GM04504 (cell line): ENCODE measurements at places on chromosomes 7 and 10.

- DNase-seq: no peak
These were observed 10.2 kb downstream of the OGDHL start for GRCh38 chr10:49751636-49752510.

GRCh38 chr10:11959966-11960365, 82.6 kb downstream of the UPF2 start:
- no peak for DNase-seq

DNA sequence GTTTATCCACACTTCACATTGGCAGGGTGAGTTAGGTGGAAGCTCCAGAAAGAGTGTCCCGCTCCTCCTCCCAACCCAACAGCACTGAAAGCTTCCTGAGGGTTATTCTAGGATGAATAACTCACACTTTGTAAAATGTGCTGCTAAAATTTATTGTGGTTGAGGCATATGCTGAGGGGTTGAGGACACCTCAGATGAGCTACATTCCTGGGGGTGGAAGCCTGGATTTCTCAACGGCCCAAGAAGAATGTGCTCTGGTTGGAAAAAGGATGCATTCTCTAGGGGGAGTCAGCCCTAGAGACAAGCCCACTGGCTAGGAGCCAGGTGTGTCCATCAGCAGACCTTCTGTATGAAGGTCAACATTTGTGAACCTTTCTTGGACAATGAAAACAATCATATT, 91.5 kb upstream of the PDE1C start:
- DNase-seq: peak; percentile 54

DNA sequence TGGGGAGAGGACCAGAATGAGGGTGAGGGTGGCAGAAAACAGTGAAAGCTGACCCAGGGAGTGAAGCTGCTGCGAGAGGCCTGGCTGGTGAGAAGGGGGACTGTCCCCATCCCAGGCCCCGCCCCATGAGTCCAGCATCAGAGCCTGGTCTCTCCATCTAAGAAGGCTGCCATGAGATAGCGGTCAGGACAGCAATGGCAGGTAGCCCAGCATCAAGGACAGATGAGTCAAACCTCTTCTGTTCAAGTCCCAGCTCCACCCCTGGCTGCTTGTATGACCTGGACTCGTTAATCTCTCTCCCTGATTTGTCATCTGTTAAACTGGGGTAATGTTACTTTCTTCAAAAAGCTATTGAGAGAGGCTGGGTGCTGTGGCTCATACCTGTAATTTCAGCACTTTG, 22.2 kb downstream of the GPNMB start:
- DNase-seq: no peak

GRCh38 chr10:128161031-128161430, 34.8 kb upstream of the MKI67 start:
- DNase-seq: no peak

DNA sequence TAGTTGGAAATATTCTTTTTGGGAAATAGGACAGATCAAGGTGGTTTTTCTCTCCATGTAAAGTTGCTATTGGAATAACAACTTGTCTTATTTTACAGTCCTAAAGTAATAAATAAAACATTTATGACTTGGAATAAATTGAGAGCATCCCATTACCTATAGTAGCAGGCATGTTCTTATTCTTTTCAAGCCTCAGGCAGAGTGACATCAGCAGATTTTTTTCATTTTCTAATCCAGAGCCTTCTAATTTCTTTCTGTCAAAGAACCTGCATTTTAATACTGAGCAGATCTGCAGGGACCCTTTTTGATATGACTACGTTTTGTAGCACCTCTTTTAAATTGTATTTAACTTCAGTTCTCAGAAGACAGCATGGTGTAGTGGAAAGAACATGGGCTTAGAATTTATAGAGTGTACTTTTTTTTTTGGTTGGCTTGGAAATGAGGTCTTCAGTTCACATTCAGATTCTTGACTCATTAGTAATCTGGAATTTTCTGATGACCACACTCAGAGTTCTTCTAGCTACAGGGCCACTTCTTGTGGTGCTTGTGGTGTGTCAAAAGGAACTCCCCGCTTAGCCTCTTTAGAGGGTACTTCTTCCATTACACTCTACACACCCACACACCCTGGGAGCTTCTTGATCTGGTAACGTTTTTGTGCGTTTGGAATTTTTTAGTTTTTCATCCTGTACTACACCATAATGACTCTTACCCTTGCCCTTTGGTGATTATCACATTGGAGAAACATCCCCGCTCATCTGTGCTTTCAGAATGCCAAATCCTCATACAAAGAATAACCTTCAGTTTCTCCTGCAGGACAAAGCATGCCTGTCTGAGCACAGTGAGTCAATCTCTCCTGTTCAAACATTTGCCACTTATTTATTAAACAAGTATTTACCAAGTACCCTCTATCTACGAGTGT, 34.6 kb downstream of the AGK start:
- DNase-seq: peak; percentile 56

DNA sequence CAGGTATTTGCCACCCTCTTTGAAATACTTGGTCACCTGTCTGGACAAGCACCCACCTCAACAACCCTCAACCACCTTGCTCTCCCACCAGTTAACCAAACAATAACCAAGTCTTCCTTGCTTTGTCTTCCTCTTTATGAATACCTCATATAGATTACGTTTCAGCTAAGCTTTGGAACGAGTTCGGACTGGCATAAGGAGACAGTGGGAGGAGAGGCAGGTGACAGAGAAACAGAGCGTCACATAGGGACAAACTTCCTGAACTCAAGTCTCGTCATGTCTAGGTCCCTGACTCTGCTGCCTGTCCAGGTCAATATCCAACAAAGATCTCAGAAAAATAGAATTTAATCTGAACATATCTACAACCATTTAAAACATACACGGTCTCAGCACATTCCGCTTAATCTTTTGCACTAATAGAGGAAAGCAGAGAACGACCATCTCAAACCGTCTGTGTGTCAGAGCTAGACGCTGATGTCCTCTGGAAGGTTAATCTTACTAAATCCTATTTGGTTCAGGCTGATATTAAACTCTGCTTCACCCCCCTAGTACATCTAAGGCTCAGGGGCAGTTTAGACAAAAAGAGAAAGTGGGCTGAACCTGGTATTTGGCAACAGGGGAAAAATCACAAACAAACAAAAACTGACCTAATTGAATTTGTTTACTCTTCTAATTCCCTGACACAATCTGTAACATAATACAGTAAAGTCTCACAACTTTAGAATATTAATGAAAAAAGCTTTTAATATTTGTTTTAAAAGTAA, 26.4 kb upstream of the SVOPL start:
- DNase-seq: no peak

DNA sequence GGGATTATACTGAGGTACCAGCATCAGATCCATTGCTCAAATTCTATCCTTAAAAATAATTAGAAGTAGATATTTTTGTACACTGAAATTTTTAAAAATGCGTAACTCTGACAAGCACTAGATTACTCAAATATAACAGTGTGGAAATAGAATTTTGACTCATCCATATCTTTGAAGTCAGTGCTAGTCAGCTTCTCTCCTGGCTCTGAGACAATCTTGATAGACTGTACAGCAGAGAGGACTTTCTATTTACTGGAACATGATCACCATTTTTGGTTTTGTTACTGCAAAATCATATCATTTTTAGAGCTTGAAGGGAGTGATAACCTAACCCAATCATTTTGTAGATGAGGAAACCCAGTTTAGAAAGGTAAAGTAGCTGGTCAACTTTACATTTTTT, 195.0 kb downstream of the MTERF1 start:
- no peak for DNase-seq

GRCh38 chr10:117334066-117334465, 41.2 kb downstream of the PDZD8 start:
- no peak for DNase-seq

- DNase-seq: no peak
These were observed 205.8 kb upstream of the DKK1 start for GRCh38 chr10:52108236-52108635.

GRCh38 chr7:33578881-33579672, 326.3 kb upstream of the BMPER start:
- no peak for DNase-seq

DNA sequence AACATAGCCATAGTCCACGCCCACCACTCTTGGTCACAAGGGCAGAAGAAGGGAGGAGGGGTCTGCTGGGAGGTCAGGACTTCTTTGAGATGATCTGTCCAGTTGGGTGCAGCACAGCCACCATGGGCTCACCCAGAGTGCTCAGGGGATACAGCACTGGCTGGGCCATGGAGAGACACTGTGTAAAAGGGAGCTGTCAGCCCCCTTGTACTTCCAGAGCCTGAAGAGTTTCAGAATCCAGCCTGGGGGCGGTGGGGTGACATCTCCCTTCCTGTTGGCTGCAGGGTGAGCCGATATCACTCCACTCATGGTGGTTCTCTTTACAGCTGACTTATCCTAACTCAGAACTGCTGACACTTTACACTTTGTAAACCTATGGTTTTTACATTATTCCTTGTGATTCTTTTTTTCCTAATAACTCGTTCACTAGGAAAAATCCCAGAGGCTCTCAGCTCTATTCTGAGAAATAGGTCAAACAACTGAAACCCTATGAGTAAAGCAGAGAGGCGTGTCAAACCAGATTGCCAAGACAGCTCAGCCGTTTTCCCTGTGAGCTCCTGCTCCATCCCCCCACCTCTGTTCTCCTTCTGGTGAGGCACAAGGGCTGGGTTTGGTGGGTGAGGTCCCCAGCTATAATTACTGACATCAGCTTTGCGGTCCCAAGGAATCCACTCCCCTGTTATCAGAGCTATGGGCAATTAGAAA, 3.2 kb upstream of the MRPS24 start:
- peak; percentile 83 for DNase-seq

- no peak for DNase-seq
These were observed 279.2 kb downstream of the THSD7A start for GRCh38 chr7:11552676-11553296.

GRCh38 chr10:47290338-47290737, 9.7 kb upstream of the GDF10 start:
- DNase-seq: no peak

- DNase-seq: no peak
These were observed 140.6 kb downstream of the KIAA1217 start for GRCh38 chr10:24349379-24350001.

GRCh38 chr10:96789571-96790108, 42.5 kb upstream of the LCOR start:
- no peak for DNase-seq
